ENCODE measurements at places on chromosomes 1 and 21. TPM values are rescaled to one million over a fixed set of nuclear protein-coding genes. Genes with fewer than 3 reads are reported as not detected.

The OVAAL gene
- 0.11 TPM for total RNA-seq

The TRAF5 gene
- 7.5 TPM for total RNA-seq

The ABCA4 gene
- total RNA-seq, result 0.09 TPM

The KLHDC7A gene
- 1.3 TPM for total RNA-seq

The TBX19 gene
- total RNA-seq, result 0.54 TPM

The OR2L2 gene
- total RNA-seq, result not detected

The SFPQ gene
- total RNA-seq, result 272 TPM

The CYP4Z1 gene
- not detected for total RNA-seq

The IL19 gene
- total RNA-seq, result 0.11 TPM

The FNDC10 gene
- total RNA-seq, result 8.6 TPM

The RGS8 gene
- not detected for total RNA-seq

The DMRTA2 gene
- 0.10 TPM for total RNA-seq

The KCNA3 gene
- not detected for total RNA-seq

The UBE2U gene
- total RNA-seq, result not detected

The LCE2C gene
- not detected for total RNA-seq

The ADGRL4 gene
- total RNA-seq, result not detected

The KRTAP26-1 gene
- not detected for total RNA-seq

The TOMM20 gene
- total RNA-seq, result 105 TPM

The RIIAD1 gene
- not detected for total RNA-seq

The AADACL3 gene
- total RNA-seq, result not detected

The LAMC2 gene
- total RNA-seq, result 17.5 TPM

The MTMR11 gene
- total RNA-seq, result 6.1 TPM

The OR10Z1 gene
- total RNA-seq, result not detected

The ADAMTS5 gene
- total RNA-seq, result not detected

The S100B gene
- not detected for total RNA-seq

The SERPINC1 gene
- total RNA-seq, result 0.07 TPM

The SELE gene
- total RNA-seq, result not detected

The CD244 gene
- total RNA-seq, result not detected

The TEX38 gene
- not detected for total RNA-seq

The IVL gene
- total RNA-seq, result not detected

The DLGAP3 gene
- total RNA-seq, result 0.10 TPM

The OR2L8 gene
- total RNA-seq, result not detected

The SPRR1A gene
- not detected for total RNA-seq

The UBL4B gene
- total RNA-seq, result not detected

The OR2L3 gene
- not detected for total RNA-seq

The NUF2 gene
- total RNA-seq, result 25.2 TPM

The LIN9 gene
- 7.1 TPM for total RNA-seq

The AMY2B gene
- total RNA-seq, result 0.41 TPM

The C21orf58 gene
- 3.5 TPM for total RNA-seq

The KIF21B gene
- 1.8 TPM for total RNA-seq

The STYXL2 gene
- not detected for total RNA-seq

The CELA2B gene
- not detected for total RNA-seq

The MRPL9 gene
- 74.3 TPM for total RNA-seq

The TIE1 gene
- not detected for total RNA-seq

The PTCH2 gene
- 0.23 TPM for total RNA-seq

The KRTAP21-2 gene
- total RNA-seq, result not detected

The FHL3 gene
- 10.9 TPM for total RNA-seq

Data from A549 treated with AZD2906 at 1 μM for 4 hours (cell line).